GM13977 (cell line): ENCODE measurements at places on chromosomes 6 and 20.

DNA sequence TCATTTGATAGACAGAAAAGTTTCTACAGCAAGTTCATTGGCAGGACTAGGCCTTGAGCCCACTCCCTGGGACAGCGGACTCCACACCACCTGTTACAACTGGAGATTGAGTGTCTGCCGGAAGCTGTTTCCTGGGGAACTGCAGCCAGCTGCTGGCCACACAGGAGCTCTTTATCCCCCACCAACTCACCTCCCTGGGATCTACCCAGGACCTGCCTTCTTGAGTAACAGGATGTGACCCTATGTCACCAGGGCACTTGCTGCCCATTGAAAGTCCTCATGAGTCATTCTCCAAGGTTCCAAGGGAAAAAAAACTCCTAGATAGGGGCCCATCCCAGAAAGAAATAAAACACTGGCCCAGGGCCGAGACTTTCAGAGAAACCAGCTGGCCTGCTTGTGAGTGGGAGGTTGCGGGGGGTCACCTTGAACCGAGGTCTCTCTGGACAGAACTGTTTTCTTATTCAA, 37.4 kb upstream of the SLC9A8 start:
- DNase-seq = no peak

DNA sequence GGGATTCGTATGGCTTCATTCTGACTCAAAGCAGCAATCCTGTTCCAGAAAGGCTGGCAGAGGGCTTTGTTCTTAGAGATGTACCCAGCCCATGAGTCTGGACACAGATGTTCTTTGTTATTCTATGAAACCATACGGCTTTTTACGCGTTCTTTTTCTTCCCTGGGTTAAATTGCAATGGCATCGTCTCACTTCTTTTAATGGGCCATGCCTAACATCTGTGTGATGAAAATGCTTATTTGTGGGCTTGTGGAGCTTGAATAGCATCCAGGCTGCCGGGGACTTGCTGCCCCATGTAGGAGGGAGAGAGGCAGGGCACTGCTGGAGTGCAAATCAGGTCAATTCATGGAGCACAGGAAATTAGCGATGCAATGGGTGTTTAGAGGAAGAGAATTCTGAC, 19.4 kb downstream of the FAM50B start:
- DNase-seq = no peak

DNA sequence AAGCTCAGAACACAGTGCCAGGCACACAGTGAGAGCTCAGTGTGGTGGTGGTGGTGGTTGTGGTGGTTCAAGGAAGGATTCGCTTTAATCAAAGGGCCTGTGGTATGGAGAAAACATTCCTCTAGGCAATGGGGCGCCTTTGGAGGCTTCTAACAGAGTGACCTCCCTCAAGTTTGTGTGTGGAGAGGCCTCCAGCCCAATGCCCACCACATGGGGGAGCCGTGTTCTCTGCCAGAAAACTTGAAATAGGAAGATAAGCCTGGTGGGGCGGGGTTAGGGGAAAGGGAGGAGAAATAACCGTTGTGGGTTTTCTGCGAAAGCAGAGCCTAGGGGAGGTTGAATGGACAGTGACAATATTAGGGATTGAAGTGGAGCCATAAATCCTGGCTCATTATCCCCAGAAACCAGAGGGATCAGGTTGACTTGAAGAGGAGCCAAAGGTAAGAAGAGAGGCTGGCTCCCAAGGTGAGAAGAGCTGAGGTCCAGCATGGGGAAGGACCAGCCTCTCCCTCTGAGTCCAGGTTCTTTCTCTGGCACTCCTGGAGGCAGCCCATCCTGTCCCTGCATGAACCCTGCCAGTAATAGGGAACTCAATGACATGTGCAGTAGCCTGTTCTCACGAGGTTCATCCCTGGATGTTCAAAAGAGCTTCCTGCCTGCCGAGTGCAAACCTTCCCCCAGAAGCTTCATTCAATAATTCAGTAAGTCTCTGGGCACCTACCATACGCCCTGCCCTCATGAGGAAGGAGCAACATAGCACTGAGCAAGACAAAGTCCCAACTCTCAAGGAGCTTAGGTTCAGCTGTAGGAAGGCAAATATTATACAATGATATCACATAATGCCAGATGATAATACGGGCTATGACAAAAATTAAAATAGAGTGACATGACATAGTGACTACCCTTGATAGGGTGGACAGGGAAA, 51.4 kb downstream of the TGM2 start:
- DNase-seq = no peak

- no peak for DNase-seq
These were observed 161.8 kb downstream of the MTHFD1L start for GRCh38 chr6:151027295-151027747.

DNA sequence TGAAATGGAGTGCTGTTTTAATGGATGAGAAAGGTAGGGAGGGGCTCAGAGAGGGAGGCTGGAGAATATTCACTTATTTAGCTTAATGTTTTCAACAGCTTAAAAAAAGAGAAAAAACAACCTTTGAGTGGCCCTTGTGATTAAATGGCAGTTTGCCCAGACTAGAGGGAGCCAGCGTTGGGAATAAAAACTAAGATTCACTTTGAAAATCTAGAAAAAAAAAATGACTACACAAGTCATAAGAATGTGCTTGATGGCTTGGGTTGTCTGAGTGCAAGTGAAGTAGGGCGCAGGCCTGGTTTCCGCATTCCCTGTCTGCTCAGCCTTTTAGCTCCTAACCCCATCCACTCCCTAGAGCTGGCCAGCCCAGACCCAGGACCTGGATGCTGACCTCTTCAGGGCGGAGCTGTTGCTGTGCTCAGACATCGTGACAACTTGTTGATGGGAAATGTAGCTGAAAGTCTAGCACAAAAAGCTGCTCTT, 28.9 kb downstream of the UTRN start:
- DNase-seq = no peak

DNA sequence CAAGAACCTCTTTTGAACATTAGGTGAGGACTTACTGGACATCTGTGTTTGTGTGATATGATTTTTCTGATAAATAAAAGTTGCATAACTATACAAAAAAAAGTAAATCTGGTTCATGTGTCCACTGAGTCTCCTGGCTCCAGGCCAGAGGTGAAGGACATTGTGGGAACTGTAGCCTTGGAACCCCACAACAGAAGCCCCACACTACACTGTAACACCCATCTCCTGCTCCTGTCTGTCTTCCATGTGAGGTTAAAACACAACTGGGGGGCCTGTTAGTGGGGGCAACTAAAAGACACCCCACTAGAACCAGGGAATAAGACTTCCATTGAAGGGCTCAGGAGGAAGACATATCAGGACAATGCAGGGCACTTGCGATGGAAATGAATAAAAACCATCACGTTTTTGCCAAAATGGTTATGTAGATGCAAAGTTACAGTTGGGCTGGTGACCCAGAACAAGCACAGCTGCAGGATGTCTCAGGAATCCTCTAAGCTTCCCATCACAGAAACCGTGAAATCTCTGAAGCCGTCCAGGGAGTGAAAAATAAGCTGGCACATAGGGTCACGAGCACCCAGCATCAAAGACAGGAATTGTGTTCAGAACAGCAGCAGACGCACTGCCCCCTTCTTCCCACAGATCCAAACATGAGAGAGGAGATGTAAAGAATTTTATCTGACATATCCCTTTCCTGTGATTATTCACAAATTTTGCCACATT, 36.7 kb upstream of the PCSK2 start:
- no peak for DNase-seq

GRCh38 chr6:74752303-74752702, 453.6 kb downstream of the COL12A1 start:
- DNase-seq = no peak

DNA sequence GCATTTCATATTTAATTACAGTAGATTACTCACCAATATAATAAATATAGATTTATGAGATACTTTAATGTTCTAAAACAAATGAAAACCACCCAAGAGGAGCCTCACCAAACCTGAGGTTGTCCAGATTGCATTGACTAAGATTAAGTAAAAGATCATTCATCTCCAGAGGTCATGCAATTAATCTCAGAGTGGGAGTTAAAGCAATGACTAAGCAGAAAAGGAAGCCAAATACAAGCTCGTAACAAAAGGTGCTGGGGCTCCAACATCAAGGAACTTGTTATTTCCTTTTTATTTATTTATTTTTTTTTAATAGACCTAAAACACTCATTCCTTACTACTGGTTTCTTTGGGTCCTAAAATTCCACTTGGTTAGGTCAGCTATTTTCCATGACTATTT, 57.7 kb downstream of the RSPO3 start:
- DNase-seq = no peak

DNA sequence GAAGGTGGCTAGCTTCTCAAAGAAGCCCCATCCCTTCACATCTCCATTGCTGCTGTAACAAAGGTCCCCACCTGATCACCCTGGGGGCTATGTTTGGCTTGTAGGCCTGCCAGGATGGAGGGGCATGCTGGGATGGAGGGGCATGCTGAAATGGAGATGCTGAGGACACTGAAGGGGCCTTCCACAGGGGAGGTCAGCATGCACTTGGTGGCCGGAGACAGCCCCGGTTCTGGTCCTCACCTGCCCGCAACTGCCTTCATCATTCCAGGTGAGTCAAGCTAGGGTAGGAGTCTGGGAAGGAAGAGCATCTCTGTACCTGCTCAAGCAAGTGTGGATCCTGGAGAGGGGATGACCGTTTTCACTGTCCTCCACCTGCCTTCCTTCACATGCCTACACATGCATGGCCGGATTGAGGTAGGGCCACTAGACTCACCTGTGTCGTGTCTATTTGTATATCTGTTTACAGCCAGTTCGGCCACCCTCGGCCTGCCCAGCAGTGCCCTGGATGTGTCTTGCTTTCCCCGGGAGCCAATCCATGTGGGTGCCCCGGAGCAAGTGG, 6.0 kb downstream of the L3MBTL1 start:
- no peak for DNase-seq

GRCh38 chr6:26187981-26188635, 100.9 kb downstream of the HFE start:
- no peak for DNase-seq

DNA sequence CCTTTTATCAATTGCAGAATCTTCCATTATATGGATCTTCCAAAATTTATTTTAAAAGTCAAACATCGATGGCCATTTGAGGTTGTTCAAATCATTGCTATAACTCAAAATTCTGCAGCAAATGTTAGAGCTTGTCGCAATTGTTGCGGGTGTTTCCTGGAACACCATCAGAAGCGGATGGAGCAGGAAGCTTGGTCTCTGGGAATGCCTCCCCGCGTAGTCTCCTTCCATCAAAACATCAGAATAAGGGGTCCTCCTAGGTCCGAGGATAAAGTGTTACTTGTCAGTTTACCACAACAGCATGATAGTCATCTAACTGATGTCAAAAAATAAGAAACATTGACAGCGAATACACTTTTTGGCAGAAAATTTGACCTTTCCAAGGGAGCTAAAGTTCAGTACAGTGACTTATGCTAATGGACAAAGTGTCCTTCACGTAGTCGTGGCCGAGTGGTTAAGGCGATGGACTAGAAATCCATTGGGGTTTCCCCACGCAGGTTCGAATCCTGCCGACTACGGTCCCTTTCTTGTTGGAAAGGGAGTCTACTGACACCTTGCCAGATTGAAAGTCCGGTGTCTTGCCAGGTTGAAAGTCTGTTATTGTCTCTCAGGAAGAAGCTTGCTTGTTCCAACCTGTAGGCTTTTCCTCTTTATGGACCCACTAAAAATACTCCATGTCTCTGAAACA, 59.0 kb upstream of the ZNF184 start:
- no peak for DNase-seq

DNA sequence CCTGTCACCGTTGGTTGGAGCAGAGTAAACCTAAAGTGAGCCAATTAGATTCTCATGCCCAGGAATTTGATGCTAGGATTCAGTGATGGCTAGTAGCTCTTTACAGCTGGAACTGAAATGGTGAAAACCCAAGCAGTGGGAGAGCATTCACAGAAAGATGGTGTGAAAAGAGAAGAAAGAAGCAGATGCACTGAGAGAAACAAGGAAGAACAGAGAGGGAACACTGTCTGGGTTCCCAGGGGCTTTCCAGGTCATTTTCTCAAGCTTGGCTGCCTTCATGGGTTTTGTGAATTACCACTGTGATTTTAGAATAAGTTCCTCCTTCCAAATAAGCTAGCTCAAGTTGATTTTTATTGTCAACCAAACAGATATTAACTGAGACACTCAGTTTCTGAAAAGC, 104.1 kb upstream of the AKIRIN2 start:
- no peak for DNase-seq

DNA sequence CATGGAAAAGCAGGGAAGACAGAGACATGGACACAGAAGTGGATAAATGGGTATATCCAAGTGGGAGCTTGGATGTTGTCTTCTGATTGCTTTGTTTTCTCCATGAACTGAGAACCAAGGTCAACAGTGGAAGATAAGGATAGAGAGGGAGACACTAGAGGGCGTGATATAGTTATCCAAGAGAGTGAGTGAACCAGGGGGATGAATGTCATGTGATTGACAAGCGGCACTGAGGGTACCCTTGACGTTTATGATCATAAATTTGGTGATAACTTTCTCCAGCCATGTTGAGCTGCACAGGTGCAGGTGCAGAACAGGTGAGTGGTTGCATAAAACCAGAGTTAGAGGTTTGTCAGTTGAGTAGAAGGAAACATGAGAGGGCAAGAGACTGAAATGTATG, 20.7 kb downstream of the EBF4 start:
- no peak for DNase-seq

DNA sequence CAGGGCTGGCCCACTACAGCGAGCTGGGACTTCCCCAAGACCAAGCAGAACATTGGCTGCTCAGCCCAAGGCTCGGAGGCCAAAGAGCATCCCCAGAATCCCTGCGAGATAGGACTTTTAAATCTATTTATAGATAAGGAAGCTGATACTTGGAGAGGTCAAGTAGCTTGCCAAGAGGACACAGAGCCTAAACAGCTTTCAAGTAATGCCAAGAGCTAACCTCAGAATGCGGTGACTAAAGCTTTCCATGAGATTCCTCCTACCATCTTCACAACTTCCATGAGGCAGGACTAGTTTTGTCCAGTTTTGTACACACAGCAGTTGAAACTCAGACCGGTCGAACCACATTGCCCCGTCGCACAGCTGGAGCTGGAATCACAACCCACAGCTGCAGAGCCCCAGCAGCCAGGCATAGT, 168.1 kb upstream of the TOP1 start:
- no peak for DNase-seq

DNA sequence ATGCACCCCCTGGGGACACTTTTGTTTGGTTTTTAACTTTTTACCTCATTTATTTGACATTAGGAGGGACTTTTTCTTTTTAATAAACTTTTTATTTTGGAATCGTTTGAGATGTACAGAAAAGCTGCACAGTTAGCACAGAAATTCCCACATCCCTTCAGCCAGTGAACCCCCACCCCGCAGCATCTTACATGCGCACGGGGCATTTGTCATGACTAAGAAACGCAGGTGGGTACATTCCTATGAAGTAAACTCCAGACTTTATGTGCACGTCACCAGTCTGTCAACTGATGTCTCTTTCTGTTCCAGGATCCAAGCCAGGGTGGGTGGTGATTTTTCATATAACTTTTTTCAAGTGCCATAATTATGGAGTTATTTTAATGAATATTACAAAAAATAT, 4.9 kb upstream of the ZNF831 start:
- no peak for DNase-seq

- DNase-seq = no peak
These were observed 188.7 kb downstream of the FOXC1 start for GRCh38 chr6:1798303-1798964.

GRCh38 chr20:22260506-22260905, 323.9 kb downstream of the FOXA2 start:
- no peak for DNase-seq

GRCh38 chr6:116497113-116497676, 14.2 kb upstream of the CALHM5 start:
- DNase-seq = no peak
